ENCODE measurements at places on chromosomes 5 and 9.

DNA sequence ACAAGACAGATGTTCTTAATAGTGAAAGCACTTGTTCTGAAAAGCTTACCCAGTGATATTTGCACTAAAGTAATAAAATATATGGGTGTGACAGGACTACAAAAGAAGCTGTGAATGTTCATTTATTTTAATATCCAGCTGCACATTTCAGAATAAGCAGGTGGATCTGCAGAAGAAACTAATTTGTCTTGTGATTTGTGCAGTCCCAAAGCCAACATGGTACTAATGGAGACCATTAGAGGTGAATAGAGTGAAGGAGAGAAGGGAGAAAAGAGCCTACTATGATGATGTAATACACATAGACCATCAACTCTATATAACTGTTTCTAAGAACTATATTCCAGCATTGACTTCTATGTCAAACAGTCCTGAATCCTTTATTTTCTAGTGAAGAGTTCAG is 362.8 kb downstream of the ISL1 start:
- no peak for DNase-seq

DNA sequence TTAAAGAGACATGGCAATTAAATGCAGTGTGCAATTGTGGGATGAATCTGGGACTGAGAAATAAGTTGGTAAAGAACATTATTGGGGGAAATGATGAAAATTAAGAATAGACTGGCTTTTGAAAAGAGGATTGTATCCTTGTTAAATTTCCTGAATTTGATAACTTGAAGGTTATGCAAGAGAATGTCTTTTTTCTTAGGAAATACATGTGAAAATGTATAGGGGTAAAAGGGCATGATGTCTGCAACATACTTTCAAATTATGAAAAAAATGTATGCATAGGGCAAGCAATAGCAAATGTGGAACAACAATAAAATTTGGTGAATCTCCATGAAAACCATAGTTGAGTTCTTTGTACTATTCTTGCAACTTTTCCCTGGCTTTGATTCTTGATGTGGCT is 24.1 kb downstream of the PTTG1 start:
- no peak for DNase-seq

- no peak for DNase-seq
These were observed 192.8 kb upstream of the IZUMO3 start for GRCh38 chr9:24738421-24738961.

- DNase-seq: no peak
These were observed 42.4 kb upstream of the POU4F3 start for GRCh38 chr5:146296245-146296644.

DNA sequence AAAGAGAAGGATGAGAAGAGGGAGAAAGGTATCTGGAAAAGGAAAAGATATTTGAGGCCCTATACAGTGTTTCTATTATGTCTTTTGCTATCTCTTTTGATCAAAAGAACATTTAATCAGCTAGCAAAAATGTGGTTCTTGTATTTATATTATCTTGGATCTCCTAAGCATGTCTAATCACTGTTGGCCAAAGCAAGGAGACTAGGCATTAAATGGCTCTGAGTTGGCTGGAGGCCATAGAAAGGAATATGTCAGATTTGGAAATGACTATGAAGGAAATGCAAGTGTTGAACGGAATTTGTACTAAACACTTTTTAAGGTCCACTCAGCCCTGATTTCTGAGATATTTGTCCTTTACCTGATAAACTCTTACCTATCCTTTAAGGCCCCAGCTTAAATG is 22.4 kb upstream of the THG1L start:
- DNase-seq: no peak

- DNase-seq: no peak
These were observed 3.4 kb downstream of the ARL10 start for GRCh38 chr5:176368726-176369125.

DNA sequence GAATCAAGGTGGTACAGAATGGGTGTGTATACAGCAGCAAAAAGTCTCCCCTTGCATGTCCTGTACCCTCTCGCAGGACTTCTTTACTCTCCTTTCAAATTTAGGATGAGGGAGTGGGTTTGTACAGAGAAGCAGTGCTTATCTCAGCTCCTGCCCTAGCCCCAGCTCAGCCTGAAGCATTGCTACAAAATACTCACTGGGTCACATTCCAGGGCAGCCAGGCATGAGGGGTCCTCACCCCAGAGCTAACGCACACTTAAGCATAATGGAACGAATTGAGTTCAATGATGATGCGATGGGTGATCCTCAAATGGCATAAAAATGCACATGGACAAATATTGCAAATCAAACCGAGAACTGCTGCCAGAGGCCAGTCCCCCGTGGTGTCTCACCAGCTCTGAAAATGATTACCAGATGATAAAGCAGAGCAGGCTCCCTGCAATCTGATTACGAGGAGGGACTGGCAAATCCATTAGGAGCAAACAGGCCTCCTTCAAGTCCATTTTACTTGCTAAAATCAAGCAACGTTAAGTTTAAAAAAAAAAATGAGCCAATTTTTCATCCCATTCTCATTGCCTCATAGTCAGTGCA is 231.6 kb upstream of the TAS2R1 start:
- DNase-seq: peak; percentile 18

DNA sequence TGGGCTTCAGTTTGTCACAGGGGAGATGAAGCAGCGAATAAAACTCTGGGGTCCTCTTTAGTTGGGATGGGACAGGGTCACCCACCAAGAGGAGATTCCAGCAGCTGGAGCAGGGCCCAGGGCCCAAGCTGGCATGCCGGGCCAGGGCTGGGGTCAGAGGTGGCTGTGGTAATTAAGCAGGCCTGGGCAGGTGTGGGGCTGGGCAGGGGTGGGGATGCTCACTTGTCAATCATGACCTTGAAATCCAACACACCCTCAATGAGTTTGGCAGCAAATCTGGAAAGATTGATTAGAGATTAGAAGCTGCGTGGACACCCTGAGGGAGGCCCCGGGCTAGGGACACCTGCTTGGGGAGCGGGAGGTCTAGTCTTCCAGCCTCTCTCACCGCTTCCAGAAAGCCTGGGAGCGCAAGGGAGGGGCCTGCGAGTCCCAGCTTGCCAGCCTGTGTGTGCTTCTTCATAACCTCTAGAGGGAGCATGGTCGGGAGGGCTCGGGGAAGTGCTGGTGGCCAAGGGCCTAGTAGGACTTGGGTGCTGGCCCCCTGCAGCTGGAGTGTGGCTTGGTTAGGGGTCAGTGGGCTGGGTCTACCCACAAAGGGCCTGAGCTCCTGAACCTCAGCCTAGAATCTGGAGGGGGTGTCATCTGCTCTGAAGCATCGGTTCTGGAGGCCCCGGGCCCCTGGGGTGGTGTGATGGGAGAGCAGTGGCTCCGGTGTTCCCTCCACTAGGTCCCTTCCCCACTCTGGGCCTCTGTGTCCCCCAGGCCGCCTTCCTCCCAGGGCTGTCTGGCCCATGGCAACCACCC is 7.6 kb downstream of the CRAT start:
- DNase-seq: no peak

DNA sequence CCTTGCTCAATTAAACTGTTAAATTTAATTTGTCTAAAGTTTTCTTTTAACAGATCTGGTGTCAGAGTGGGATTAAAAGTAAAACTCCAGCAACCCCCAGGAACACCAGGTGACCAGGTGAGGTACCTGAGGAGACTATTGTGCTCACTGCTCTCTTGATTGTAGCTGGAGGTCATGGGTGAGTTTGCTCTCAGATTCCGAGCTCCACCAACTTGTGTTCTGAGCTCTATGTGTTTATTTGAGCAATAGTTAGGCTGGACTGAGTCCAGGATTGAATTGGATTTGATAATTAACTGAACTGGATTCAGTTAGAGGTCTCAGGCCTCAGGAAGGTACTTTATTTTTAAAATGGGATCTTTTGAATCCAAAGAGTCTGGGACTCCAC is 17.9 kb upstream of the SCGB3A2 start:
- DNase-seq: no peak

DNA sequence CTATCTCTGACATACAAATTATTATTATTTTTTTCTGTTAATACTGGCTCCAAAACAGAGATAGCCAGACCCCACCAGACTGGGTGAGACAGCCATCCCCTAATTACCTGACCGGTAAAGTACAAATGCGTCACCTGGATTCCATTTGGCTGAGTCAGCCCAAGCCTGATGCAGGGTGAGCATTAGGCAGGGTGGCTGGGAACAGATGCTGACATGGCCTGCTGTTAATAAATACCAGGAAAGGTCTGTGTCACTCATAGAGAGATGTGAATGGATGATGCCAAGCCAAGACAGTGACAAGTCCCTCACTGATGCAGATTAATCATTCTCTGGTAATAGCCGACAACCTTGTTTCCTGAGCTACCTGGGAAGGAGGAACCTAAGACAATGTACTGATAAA is 183.5 kb downstream of the TRIM32 start:
- no peak for DNase-seq

DNA sequence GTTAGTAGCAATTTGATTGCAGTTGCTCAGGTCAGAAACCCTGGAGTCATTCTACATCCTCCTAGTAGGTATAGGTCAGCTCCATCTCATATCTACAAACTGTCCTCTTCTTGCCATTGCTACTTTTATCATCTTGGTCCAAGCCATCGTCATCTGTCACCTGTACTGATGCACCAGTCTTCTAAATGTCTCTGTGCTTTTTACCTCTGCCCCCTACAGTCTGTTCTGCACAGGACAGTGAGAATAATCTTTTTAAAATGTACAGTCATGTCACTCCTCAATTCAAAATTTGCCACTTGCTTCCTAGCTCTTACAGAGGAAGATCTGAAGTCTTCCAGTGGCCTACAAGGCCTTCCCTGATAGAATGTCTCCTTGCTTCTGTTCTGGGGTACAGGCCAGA is 6.8 kb downstream of the NNT start:
- no peak for DNase-seq

DNA sequence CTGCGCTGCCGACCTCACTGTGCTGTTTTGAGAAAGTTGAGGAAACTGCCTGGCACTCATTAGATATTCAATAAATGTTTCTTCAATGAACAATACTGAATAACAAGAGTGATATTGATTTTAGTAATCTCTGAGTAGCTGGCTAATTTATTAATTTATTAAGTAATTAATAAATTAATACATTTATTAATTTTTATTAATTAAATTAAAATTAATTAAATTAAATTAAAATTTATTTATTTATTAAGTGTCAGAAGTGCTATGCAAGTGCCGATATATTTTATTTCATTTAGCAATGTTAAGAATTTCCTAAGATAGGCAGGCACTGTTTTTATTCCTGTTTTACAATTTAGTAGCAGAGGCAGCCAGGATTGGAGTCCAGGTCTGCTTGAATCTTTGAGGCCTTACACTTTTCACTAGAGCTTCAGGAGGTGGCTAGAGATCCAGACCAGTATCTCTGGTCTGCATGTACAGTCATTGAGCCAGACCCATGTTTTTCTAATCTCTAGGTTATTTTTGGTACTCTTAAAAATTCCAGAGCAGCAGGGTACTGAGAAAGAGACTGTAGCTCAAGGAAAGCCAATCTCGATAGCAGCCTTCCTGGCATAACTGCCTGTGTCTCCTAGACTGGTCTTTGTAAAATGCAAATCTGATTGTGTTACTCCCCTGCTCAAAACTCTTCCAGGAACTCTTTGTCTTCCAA is 109.2 kb downstream of the ARHGEF28 start:
- no peak for DNase-seq

DNA sequence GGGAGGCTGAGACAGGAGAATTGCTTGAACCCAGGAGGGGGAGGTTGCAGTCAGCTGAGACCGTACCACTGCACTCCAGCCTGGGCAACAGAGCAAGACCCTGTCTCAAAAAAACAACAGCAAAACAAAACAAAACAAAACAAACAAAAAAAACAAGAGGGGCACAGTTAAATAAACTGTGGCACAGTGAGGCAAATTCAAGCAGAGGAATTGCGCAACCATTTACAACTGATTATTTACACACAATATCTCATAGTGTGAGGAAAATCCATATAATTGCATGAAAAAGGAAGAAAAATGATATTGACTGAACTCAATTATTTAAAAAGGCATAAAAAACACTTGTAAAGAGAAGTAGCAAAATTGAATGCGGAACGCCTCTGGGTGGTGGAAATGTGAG is 161.5 kb downstream of the CRB2 start:
- no peak for DNase-seq

DNA sequence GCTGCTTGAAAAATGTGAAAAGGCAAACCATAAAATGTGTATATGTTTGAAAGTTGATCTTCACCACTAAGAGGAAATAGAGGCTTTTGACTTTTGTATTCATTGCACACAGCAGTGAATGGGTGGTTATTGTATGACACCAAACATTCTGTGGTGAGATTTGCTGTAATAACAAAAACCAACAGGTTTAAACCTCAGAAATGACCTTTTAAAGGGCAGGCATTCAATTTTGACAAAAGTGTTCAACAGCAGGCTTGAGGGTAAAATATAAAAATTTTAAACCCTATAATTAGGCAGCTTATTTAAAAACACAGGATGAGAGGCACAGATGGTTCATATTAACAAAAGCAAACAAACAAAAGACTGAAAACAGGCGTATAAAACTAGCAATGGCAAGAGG is 128.1 kb upstream of the NUDT12 start:
- DNase-seq: no peak

DNA sequence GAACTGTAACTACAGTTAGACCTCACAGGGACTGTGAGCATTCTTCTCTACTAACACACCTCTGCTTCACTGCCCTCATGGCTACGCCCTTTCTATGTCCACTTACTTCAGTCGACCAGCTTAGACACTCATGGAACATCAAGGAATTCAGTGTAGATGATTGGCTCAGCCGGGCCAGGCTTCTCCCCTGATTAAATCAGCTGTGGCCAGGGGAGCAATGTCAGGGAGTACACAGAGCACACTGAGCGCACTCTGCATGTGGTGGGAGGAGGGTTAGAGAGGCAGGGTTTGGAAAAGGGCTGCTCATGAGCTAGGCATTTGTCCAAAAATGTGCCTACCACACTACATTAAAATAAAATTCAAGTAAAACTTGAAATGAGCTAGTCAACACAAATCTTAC is 400.5 kb downstream of the ARRDC3 start:
- no peak for DNase-seq

DNA sequence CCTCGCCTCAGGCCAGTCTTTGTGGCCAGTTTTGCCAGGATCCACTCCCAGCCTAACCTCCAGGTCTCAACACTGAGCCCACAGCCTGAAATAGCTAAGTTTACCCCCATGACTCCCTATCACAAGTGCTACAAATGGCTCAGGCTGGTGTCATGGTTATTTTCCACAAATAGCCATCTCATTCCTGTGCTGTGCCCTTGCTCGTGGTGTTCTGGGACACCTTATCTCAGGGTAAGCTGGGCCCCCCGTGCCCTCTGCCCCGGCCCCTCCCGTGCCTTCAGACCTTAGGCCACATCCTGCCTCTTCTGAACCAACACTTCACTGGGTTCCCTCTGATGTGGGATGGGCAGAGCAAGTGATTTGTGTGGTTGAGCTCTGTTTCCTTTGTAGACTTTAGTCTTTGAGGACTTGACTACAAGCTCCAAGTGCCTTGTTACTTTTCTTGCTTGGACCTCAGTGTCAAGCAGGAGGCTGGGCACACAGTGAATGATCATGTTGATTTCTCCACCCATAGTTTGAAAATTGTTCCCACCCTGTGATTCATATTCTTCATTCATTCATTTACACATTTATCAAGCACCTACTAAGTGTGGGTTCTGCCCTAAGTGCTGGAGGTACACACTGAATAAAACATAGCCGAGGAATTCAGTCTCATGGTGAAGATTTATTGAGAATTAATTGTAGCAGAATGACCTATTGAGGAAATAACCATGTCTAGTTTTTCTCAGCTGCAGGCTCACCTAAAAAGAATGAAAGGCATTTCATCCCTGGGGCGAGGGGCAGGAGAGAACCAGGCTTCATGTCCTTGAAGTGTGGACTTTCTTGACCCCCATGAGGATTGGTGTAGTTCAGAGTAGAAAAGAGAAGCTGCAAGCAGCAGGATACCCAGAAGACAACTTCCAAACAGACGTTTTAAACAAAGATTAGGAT is 84.5 kb upstream of the CTNNA1 start:
- no peak for DNase-seq

- DNase-seq: no peak
These were observed 16.7 kb upstream of the RNU6ATAC start for GRCh38 chr9:134180786-134181647.

Data from fibroblast of skin of left biceps (primary cell).